Left hindlimb (tissue), 1 donor: ENCODE measurements at places on chromosomes 3 and 15.

- DNase-seq, result no peak
These were observed 9.1 kb upstream of the TP63 start for GRCh38 chr3:189621948-189622603.

GRCh38 chr3:133038089-133038730 is at the start of gene TMEM108:
Gene TMEM108, plus strand, starts transcription at chr3:133038391.
- peak; percentile 86 for DNase-seq

GRCh38 chr3:50267280-50267913 is 1.6 kb upstream of the SEMA3B start:
- DNase-seq, result peak; percentile 86

DNA sequence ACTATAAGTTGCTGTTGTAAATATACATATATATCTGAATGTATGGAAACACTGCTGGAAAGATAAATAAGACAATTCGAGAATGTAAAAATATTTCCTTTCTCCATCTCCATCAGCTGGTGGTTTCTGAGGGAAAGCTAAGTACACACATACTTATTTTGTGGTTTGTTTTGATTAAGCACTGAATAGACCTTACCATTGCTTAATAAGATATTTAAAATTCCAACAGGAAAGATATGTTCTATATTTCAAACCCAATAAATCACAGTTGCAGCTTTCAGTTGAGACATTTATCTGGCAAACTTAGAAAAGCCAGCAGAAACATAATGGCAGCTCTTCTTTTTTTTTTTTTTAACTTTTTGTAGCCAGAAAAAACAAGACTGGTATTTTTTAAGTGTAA is 160.4 kb downstream of the VGLL3 start:
- DNase-seq, result no peak

- DNase-seq, result no peak
These were observed 154.9 kb downstream of the GRM7 start for GRCh38 chr3:7015683-7016440.

DNA sequence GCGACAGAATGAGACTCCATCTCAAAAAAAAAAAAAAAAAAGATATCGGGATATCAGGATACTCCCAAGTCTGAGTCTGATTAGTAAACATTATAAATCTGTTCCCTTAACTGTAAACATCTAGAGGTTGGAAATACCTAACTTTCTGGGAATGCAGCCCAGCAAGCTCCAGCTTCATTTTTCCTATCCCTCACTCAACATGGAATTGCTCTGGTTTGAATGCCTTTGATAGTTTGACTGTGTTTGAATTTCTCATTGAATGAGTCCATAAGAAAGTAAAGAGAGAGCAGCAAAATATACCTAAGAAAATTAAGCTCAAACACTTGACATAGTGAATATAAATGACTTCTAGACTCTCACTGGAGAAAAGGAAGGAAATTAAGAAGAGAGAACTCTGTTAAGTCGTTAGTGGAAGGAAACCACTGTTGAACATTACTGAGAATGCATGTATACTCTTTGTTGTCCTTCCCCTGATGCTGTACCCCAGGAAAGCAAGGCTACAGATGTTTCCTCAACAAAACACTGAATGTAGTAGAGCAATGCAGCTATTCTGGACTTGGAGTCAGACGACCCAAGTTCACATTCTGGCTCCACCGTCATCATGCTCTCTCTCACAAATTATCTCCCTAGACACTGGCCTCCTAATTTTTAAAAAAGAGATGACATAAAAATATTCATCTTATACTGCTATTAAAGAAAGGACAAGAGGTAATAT is 62.4 kb downstream of the CD200 start:
- no peak for DNase-seq

DNA sequence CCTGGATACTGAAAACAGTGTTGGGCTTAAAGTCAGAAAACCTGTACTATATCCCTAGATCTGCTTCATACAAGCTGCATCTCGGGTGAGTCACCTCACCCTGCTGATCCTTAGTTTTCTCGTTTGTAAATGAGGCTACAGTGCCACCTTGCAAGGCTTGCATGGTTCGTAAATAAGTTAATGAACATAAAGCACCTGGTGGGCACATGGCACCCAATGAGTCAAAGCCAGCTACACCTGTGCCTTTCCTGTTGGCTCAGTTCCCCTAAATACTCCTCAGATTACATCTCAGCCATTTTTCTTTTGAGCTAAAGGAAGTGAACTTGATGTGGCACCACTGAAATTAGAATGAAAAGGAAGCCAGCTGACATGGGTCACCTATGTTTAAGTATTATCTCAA is 26.5 kb downstream of the RTP1 start:
- DNase-seq, result no peak

GRCh38 chr3:32493437-32494414 is 8.9 kb downstream of the CMTM6 start:
- no peak for DNase-seq

- no peak for DNase-seq
These were observed 1.7 kb downstream of the ATG7 start for GRCh38 chr3:11273891-11274291.

DNA sequence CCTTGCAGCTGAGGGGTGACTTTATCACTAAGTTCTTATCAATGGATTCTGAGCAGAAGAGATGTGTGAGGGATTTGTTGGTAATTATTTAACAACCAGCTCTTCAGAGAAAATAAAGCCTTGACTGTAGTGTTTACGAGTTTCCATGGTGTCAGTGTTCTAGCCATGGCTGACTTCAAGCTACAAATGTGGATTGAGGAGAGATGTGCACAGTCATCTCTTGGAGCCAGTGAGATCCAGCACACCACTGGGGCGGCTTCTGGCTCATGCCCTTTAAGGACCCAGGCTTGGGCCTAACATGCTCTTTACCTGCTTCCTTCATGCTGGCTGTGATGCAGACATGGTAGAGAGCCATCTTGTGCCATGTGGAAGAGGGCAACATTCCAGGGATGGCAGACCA is 145.6 kb upstream of the MRPS22 start:
- DNase-seq, result no peak

DNA sequence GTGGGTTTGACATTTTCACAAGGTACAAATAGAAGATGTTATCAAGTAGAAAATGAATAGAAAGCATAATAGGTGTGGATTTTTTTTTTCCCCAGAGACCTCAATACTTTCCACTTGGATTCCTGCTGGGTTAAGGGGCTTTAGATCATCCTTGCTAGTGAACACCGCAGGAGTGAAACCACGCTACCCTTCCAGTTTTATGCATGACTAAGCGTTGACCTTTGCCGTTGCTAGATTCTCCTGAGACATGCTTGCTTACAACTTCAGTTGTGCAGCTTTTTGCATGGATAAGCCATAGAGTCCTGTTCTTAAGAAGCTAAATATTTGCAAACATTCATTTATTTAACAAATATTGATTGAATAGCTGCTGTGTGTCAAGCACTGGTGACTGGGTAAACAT is 299.7 kb upstream of the LMCD1 start:
- DNase-seq, result no peak
